ENCODE measurements at places on chromosomes 7 and 10.

- no peak for DNase-seq
Measured at GRCh38 chr7:123681561-123681960, 25.9 kb downstream of the LMOD2 start.

DNA sequence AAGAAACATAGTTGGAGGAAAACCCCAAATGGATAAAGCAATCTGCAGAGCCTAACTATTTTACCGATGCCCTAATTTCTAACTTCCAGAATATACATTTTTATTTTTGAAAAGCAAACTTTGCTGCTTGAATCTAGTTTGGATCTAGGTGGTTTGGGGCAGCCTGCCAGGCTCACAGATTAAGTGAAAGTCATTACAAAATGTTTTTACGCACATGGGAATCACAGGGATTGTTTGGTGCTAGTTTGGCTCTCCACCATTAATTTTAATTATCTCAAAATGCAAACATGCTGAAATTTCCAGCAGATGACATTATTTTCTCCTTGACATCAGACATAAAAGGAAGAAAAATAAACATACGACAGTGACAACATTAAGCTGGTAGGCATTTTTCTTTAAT is 166.7 kb upstream of the INHBA start:
- no peak for DNase-seq

GRCh38 chr7:105531792-105532671 is at the start of gene RINT1:
Gene RINT1 (plus strand): TSS chr7:105532201. CDS start chr7:105532316, 115 bp downstream.
- DNase-seq: peak; percentile 90

- DNase-seq: no peak
Measured at GRCh38 chr10:129717816-129718547, 246.1 kb downstream of the EBF3 start.

DNA sequence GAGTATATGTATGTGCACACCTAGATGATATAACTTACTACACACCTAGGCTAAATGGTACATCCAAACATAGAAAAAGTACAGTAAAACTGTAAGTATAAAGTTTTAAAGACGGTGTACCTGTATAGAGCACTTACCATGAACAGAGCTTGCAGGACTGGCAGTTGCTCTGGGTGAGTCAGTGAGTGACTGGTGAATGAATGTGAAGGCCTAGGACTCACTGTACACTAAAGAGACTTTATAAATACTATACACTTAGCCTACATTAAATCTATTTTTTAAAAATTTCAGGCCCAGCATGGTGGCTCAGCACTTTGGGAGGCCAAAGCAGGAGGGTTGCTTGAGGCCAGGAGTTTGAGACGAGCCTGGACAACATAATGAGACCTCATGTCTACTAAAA is 195.3 kb downstream of the FZD1 start:
- no peak for DNase-seq

DNA sequence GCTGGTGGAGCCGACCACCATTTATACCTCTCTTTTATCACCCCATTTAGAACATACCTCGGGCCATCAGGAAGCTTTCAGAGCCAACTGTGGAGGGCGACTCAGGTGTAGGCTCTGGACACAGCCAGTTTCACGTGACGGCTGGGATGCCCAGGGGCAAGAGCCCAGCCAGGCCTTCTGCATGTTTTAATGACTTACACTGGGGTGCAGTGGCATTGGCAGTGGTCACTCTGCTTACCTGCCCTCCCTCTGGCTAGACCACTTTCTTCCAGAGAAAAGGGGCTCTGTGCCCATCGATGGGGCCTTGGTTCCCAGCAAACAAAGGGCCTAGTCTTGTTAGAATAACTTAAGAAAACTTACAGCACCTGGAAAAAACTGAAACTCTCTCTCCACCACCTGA is 50.0 kb downstream of the PNLIPRP2 start:
- no peak for DNase-seq

- DNase-seq: no peak
Measured at GRCh38 chr10:22478555-22479334, 133.4 kb downstream of the SPAG6 start.

DNA sequence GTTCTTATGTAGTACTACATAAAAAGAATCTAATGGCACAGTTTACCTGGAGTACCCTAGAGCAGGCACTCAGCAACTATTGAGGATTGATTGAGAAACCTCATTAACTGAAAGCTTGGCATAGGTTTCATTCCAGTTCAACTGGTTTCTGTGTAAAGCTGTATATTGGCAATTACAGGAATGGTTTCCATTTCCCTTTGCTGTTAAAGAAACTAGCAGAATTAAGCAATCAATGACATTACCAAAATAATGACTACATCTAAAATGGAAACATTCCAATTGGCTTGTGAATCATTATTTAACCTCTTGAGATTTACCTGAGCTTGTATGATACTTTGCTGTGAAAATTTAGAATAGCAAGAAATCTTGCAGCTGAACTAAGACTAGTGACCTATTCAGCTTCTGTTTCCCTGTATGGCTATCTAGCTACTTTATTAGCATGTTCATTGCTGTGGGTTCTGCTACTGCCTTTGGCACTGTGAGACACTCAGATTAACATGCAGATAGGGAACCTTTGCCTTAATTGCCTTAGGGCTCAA is 33.5 kb upstream of the CADPS2 start:
- DNase-seq: no peak

GRCh38 chr7:47266799-47267198 is 315.1 kb downstream of the TNS3 start:
- no peak for DNase-seq

DNA sequence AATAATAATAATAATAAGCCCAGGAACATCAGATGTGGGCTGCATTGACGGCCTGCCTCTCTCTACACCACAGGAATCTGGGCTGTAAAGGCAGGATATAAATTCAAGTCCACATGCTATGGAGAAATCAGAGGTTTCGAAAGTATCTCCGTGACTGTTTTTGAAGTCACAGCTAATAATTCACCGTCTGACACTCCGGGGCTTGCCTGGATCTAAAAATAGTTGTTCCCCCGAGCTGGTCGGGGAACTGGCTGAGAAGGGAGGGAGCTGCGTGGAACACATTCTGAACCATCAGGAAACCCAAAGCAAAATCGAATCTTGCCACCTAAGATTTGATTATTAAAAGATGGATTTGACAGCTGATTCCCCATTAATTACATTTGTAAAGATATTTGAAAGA is 35.4 kb downstream of the KLF6 start:
- DNase-seq: no peak

- no peak for DNase-seq
Measured at GRCh38 chr10:34866848-34867247, 51.8 kb upstream of the PARD3 start.

- DNase-seq: no peak
Measured at GRCh38 chr7:37510043-37510634, 61.5 kb upstream of the ELMO1 start.

DNA sequence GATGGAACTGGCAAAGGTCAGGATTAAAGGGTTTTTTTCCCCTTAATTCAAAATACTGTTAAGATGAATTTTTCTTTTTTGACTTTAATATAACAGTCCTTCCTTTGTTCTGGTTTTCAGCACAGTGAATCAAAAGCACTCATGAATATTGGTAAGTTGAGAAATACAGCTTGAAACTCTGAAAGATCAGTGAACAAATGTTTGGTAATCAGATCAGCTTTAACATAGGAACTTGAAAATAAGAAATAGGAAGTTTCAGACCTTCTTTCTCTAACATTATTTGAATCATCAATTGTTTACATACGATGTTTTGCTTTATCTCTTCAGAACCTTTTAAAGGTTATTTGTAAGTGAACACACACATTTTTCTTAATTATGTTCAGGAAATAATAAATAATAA is 90.5 kb downstream of the SGMS1 start:
- no peak for DNase-seq

DNA sequence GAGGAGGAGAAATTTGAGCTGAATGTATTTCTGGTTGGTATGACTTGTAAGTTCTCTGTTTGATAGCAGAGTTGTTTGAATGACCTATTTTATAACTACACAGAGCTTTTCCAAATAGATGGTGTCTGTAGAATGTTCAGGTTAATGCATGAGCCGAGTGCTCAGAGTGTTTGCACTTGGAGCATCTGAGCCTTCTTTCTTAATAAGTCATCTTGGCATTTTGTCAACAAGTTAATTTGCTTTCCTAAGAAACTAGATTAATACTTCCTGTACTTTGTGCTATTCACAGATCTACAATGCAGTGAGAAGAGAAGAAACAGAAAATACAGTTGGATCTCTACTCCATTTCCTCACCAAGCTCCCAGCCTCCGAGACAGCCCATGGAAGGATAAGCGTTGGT is 138.2 kb downstream of the PLCE1 start:
- no peak for DNase-seq

- DNase-seq: peak; percentile 20
Measured at GRCh38 chr10:45580371-45581215, 92.0 kb downstream of the ZFAND4 start.

DNA sequence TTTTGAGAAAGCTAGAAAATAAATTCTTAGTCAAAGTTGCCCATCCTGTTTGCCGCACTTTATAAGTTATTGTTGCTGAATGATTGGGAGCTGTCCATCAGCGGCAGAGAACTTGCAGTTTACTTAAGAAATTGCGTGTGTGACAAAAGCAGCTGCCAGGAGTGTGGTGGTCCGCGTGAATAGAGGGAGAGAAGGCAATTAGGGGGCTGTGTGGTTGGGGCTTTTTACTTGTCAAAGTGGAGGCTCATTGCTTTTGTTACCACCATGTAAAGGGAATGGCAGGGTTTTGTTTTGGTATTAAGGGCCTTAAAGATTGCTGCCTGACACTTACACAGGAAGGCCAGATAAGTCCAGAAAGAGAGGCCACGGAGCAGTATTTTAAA is 177.8 kb downstream of the TCF7L2 start:
- DNase-seq: no peak

DNA sequence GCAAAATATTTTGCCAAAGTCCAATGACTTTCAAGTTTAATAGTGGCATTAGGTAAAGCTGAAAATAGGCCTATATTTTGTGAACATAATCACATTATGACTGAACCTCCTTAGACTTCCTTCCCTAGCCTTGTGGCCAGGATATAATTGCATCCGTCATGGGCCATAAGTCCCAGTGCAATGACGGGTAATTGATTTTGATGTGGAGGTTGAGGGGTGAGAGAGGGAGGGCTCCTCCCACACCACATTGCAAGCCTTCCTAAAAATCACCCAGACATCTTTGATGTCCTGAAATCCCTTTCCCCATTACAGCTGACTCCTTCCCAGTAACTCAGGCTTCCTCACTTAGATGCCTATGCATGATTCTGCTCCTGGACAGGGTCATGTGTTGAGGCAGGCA is 25.6 kb downstream of the TAS2R41 start:
- DNase-seq: no peak

- DNase-seq: no peak
Measured at GRCh38 chr7:141928146-141928844, 12.1 kb downstream of the OR9A4 start.

GRCh38 chr10:121566755-121567154 is 31.5 kb downstream of the FGFR2 start:
- no peak for DNase-seq

DNA sequence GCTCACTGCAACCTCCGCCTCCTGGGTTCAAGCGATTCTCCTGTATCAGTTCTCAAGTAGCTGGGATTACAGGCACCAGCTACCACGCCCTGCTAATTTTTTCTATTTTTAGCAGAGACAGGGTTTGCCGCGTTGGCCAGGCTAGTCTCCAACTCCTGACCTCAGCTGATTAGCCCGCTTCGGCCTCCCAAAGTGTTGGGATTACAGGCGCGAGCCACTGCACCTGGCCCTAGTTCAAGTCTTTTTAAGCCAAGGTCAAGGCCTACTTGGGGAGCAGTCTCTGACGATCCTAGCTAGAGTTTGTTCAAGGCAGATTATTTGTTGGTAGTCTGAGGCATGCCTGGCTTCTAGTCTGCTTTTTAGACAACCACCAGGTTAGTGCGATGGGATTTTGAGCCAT is 709.5 kb upstream of the COBL start:
- no peak for DNase-seq

DNA sequence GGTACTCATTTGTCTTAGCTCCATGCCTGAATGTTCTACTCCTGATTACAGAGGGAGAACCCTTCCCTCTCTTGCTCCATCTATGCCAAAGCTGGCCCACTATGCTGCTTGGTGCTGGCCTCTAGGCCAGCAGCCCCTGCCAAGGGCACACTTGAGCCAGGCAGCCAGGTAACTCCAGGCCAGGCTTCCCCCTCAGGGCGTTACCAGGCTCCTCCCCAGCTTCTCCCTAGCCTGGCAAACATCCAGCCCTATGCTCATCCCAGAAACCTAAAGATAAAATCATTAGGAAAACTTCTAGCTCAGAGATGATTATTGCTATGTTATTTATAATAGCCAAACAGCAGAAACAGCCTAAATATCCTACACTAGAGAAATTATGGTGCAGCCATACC is 103.7 kb downstream of the KCNMA1 start:
- no peak for DNase-seq

DNA sequence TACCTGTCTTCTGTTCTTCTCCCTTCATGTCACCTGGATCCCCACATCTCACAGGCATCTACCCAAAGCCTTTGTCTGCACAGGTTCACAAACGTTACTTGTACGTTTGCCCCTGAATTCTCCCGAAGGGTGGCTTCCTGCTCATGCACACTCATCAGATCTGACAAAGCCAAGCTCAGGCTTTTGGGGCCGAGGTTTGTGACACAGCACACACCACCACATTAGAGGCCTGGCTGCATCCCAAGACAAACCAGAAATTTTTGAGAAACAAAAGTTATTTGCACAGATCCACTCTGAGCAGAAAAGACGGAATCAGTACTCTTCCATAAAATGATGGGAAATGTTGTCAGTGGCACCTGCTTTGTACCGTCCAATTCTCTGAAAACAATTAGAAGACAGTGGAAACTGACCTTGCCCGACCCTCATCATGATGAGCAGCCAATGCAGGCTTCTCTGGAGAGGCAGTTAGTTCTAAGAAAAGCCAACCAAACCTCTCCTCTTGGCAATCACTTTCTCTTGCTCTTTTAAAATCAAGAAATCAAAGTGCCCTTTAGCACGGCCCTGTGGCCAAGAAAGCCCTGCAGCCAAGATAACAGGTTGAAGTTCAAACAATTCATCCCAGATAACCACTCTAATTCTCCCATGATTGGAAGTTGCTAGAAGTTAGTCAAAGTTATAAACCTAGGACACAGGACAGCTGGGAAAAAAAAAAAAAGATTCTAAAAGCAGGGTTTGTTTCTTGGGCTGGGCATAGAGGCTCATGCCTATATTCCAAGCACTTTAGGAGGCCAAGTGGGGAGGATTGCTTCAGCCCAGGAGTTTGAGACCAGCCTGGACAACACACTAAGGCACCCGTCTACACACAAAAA is 13.6 kb upstream of the SVIL start:
- no peak for DNase-seq

- peak; percentile 1 for DNase-seq
Measured at GRCh38 chr7:2726316-2727018, 38.5 kb downstream of the AMZ1 start.

GRCh38 chr10:75870039-75870645 is 438.7 kb downstream of the LRMDA start:
- DNase-seq: no peak
